Renal cortical epithelial cell (primary cell): ENCODE measurements at places on chromosomes 11 and 22.

DNA sequence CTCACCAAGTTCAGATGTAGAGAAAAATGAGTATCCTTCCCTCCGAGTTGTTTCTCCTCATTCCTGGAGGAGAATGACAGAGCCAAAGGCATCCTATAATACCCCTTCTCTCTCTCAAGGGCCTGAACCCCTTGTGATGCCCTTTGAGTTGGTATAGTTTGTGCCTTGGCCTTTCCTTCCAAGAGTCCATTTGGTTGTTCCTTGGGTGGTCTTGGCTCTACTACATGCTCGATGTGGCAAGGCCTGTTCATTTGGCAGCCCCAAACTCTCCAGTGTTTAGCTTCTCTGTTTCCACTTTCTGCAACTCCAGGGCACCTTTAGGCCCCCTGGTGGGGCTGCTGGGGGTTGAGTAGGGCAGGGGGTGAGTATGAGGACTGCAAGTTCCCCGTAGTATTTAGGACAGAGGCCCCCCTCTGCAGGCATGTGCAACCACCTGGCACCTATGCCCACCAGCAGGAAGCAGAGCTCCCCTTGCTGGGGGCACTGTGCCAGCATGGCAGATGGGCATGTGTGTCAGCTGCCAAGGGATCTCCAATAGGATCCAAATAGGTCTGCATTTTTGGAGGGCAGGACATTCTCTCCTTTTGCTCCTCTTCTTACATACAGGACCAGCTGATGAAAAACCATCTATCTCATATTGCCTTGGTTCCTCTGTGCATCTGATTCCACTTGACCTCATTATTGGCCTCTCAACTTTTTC, 217.2 kb upstream of the CADM1 start:
- no peak for DNase-seq

GRCh38 chr22:43995798-43996169, 28.3 kb upstream of the PARVB start:
- no peak for DNase-seq

- DNase-seq, result peak; percentile 1
Observed at GRCh38 chr11:119964136-119965025, 173.5 kb downstream of the TRIM29 start.

GRCh38 chr22:28903080-28903479, 19.7 kb downstream of the ZNRF3 start:
- no peak for DNase-seq

DNA sequence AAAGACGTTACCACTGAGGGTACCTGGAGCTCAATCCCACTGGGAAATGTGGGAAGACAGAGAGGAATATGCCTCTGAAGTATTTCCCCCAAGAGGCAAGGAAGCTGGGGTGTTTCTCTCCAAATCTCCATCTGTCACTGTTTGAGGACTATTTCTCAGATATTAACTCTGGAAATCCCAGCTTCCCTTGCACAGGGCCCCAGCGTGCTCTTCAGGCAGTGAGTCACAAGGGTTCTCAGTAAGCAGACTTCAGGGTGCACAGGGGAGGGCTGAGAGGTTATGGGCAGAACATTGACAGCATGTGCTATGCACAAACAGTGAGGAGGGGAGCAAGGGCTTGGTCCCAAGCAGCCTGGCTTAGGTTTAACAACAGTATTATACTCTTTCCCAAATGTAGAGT, 60.9 kb upstream of the EED start:
- DNase-seq, result peak; percentile 76

DNA sequence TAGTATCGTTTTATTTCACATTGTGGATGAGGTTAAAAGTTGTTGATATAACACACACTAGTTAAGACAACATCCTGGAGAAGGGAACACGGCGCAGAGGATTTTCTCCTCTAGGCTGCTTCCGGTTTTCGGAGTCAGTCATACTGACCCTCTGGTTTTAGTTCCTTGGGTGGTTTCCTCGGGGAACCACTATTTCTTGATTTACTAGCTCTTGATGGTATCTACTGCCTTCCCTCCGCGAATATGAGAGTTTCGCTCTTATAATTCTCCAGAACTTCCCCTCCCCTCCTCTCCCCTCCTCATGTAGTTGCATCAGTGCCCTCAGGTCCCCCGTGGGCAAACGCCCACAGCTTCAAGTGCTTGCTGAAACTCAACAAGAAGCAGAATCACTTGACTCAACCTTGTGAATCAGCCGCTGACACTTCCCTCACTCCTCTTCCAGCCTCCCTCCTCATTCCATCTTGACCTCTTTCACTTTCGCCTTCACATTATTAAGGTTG, 15.9 kb upstream of the APOBEC3A start:
- no peak for DNase-seq

DNA sequence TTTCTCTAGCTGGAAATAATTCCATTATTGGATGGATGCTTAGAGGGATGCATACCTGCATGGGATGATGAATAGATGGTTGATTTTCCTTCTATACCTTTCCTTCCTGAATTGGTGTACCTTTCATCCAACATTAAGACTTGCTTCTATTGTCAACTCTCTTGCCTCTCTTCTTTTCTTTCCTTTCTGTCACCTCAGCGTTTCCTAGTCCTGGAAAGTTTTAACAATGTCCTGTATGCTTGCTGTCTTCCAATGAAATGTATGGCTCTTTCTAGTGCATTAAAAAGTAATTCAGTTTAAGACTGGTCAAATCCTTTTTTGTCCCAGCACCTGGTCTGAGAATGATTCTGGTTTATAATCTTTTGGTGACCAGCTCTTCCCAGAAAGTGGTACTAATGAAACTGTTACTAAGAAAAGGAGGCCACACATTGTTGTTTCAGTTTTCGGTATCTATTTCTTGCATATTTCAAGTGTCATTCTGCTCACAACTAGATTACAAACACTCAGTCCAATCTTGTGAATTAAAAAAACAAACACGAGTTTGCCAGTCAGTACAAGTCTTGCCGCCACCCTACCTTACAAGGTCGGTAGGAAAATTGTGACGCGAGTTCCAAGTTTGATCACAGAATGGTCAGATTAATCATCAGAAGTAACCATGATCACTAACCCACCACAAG, 8.0 kb downstream of the POU2AF1 start:
- no peak for DNase-seq

DNA sequence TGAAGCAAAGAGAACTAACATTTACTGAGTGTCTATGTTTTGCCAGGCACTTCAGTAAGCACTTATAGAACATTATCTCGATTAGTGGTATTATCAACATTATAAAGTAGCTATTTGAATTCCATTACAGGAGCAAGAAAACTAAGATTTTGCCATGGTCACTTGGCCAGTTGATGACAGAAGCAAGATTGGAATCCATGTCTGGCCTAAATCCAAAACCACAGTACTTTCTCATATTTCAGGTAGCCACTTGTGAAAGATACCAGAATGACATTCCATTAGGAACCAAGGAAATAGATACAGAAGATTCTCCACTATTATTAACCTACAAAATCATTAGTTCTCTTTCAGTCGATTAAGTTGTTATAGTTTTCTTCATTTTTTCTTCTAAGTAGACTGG, 691.0 kb upstream of the API5 start:
- no peak for DNase-seq

DNA sequence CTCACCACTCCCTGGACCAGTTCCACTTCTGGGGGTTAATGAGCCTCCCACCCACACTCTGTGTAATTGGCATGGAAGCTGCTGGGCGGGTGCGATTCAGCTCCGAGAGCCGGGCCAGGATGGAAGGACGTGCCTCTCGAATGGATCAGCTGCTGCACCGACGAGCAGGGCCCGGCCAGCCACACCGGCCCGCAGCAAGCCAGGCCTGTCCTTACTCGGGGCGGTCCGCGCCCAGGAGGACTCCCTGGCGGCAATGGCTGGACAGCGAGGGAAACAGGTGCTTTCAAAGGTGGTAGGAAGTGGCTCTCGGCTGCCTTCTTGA, 4.3 kb upstream of the SHISAL1 start:
- no peak for DNase-seq

DNA sequence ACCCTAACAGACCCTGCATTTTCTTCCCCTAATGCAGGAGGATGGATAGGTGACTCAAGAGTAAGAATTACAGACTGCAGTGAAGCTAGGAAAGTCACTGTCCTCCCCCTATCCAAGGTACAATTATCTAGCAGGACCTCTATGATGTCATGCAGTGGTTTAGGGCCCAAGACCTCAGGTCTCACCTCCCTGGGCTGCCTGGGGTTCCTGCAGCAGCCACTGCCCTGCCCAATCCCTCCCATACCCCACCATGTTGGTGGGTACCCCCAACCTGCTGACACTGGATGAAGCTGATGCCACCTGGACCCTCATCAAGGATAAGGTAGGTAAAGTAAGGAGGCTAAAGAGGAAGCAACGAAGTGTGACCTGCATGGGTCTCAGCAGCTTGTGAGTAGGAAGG, at the start of gene C11orf42:
Gene C11orf42, plus strand, starts transcription at position 192 of the 400 bp plus-strand sequence. Its CDS starts 59 bp downstream, at position 251.
- no peak for DNase-seq
